ENCODE measurements at places on chromosomes 2 and 18.

DNA sequence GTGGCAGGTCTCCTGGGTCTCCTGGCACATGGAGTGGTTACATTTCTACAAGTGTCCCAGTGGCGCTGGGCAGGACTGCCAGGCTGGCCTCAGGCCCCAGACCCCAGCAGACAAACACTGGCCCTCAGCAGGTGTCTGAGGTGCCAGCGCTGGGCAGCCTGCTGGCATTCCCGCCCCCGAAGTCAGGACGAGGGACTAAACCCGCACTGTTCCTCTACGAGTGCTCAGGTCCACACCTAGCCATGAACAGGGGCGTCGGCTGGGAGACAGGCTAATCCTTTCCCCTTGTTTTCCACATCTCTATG, 12.8 kb downstream of the SNED1 start:
- no peak for DNase-seq

- no peak for DNase-seq
These were observed 71.0 kb upstream of the SP3 start for GRCh38 chr2:174035981-174036742.

GRCh38 chr18:33114749-33115148, 325.8 kb downstream of the CCDC178 start:
- no peak for DNase-seq

DNA sequence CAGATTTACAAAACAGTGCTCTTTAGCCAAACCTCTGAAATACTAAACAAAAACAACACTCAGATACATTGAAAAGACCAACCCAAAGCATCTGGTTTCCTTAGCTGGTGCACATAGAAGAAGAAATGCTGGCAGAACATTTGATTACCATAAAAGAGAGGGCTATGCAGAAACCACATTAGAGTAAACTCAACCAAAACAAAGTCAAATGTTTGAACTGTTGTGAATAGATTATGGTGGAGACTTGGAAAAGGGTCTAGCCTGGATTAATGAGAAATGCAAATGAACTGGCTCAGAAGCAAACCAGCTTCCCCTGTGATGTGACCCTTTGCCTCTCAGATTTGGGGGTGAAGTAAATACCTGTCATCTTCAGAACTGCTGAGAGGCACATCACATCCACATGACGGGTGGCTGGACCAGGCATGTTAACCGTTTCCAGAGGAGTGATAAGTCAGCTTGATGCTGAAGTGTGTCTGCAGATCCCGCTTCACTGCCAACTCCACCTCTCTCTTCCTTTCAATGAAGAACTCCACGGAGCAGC, 153.0 kb downstream of the NRP2 start:
- DNase-seq, result no peak

GRCh38 chr2:198411936-198412335, 607.5 kb downstream of the PLCL1 start:
- DNase-seq, result no peak

- no peak for DNase-seq
These were observed 77.8 kb upstream of the SETBP1 start for GRCh38 chr18:44602845-44603244.

- DNase-seq, result no peak
These were observed 172.2 kb downstream of the GLI2 start for GRCh38 chr2:120907822-120908221.

GRCh38 chr2:207133458-207133819, 32.3 kb downstream of the KLF7 start:
- DNase-seq, result no peak

DNA sequence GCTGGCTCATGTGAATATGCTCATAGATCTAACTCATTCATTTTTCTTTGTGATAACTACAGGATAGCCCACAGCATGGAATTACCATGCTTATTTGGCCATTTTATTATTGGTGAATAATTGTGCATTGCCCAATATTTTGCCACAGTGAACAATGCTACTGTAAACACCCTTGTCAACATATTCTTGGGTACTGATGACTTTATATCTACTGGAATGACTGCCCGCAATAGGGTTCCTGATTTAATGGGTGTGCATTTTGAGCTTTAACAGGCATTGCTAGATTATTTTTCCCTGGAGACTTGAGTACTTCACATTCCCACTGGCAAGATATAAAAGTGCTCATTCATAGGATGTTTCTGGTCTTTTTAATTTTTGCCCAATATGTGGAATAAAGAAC, 42.7 kb upstream of the EVA1A start:
- DNase-seq, result no peak

DNA sequence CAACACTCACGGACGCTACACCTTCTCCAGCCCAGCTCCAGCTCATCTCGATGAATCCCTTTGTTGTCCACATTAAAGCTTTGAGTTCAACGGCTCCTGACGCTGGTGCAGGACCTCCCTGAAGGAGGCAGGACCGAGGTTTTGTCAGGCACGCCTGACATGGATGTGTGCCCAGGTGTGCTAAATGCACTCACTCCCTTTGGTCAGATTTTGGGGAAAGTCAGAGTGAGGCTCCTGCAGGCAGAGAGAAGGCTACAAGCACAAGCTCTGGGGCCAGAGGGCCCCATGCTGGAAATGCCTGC, 78.6 kb downstream of the NDUFA10 start:
- no peak for DNase-seq

DNA sequence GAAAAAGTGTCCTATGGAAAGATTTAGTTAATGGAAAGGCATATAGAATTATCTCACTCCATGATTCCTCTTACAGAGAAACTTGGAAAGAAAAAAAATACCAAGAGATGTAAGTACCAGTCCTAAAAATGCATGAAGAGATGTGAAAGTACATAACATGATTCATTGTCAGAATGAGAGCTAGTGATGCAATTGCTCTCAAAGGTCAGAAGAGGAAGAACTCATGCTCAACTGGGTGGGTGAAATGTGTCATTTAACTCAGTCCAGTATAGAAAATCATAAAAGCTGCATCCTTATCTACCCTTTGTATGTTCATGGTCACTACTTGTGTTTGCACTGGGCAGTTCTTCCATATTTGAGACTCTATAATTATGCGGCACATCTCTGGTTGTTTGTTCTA, 300.0 kb upstream of the PIK3C3 start:
- no peak for DNase-seq
